Motor neuron (in vitro differentiated cells): ENCODE measurements at places on chromosomes 16 and 17. TPM values are rescaled to one million over a fixed set of nuclear protein-coding genes. Genes with fewer than 3 reads are reported as not detected.
A peak's percentile ranks its signal among the peaks of the same experiment; 100 is the strongest.

DNA sequence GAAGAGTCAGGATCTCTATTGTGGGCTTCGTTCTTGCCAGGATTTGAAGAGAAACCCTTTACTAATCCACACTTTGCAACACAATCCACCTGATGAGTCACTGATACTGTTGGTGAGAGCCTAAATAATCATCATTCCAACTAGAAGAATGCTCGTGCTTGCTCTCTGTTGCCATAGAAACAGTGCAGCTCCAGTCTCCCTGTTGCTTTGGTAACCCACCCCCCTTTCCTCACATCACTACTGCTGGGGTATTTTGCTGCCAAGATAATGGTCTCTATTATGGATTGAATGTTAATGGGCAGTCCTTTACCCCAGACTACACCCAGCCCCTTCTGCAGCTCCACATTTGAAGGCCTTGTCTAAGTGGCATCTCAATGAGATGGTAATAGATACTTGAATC lies 190.4 kb downstream of the ABCC12 start:
- no peak for ATAC-seq

- ATAC-seq: no peak
Observed at GRCh38 chr17:67482764-67483163, 105.7 kb downstream of the PITPNC1 start.

GRCh38 chr17:61457226-61457983 lies 5.2 kb downstream of the TBX4 start:
- peak; percentile 10 for ATAC-seq

GRCh38 chr17:51734462-51734861 lies 424.1 kb downstream of the CA10 start:
- ATAC-seq: no peak

GRCh38 chr16:82425661-82426060 lies 201.1 kb upstream of the CDH13 start:
- ATAC-seq: no peak

- no peak for ATAC-seq
Observed at GRCh38 chr16:70395345-70395901, 43.5 kb downstream of the ST3GAL2 start.

CCL13 gene
- not detected in 2 replicates for total RNA-seq

PRSS27 gene
- 4.2 and 5.3 TPM in 2 replicates for total RNA-seq

ZPBP2 gene
- total RNA-seq: not detected in 2 replicates

LCAT gene
- total RNA-seq: 11.2 and 11.8 TPM in 2 replicates

CCL1 gene
- not detected in 2 replicates for total RNA-seq

ERN1 gene
- 4.0 and 5.1 TPM in 2 replicates for total RNA-seq
